ENCODE measurements at places on chromosomes 1 and 21. TPM values are rescaled to one million over a fixed set of nuclear protein-coding genes. Genes with fewer than 3 reads are reported as not detected.

DNA sequence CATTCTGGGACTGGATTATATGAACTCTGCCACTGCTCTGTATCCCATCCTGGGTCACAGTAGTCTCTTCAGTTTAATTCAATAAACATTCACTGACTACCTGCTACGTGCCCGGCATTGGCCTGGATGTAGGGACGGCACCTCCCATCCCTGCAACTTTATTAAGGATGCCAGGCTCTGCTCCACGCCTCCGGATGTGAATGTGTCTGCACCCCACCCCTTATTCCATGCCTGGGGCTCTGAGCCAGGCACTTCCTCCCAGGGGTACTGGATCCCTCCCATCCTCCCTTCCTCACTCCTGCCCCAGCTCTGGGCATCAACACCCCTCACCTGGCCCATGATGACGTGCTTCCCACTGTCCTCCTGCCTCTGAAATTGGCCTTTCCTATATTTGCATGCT, 53.7 kb downstream of the KCNN3 start:
- DNase-seq, result no peak

The UBE2U gene
- not detected for total RNA-seq

DNA sequence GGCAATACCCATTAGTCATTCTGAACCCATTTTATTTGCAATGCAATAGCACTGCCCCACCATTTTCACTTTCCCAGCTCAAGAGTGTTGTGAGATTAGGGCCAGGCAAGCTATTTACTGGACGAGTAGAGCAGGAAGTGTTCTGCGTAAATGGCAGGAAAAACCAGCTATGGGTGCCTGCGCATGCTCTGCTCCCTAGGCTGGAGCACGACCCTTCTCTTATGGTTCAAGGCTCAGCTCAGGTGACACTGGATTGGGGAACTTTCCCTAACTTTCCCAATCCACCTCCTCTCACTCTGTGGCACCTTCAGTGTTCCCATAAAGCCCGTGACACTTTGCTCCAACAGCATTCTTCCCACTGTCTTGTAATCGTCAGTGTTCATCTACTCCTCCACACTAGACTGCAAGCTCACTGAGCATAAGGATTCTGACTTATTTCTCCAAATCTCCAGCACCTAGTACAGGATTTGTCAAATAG, 3.6 kb upstream of the MAN1A2 start:
- DNase-seq, result no peak

GRCh38 chr21:29939924-29940275, at the start of gene GRIK1:
Gene GRIK1, minus strand, starts transcription at chr21:29939996.
- peak; percentile 69 for DNase-seq

DNA sequence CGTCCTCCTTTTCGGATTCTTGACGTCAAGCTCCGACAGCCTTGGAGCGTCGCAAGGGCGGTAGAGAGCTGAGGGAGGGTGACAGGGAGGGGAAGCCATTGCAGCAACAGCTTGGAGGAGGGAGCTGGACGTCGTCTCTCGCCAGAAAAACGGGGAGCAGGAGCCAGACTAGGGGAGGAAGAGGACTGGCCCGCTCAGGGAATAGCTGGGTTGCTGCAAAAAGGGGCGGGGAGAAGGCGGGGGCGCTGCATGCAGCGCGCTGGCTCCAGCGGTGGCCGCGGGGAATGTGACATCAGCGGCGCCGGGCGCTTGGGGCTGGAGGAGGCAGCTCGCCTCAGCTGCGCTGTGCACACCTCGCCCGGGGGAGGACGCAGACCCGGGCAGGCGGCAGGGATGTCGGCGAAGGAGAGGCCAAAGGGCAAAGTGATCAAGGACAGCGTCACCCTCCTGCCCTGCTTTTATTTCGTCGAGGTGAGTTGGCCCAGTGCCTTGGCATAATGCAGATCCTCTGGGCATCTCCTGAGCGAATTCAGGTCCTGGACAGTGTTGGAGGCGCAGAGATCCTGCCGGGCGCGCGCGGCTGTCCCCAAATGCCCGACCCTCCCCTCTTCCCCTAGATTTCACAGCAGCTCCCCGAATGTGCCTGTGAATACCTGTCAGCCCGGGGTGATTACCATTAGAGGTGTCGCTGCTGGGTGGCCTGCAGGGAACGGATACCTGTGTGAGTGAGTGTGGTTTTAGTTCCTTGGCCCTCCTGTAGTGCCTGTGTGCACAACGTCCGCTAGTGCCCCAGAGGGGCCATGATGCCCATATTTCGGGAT, at the start of gene PLPPR4:
TSS of gene PLPPR4 (plus strand) at position 292 of the 821 bp plus-strand sequence. CDS start at position 394, 102 bp downstream.
- DNase-seq, result peak; percentile 11

DNA sequence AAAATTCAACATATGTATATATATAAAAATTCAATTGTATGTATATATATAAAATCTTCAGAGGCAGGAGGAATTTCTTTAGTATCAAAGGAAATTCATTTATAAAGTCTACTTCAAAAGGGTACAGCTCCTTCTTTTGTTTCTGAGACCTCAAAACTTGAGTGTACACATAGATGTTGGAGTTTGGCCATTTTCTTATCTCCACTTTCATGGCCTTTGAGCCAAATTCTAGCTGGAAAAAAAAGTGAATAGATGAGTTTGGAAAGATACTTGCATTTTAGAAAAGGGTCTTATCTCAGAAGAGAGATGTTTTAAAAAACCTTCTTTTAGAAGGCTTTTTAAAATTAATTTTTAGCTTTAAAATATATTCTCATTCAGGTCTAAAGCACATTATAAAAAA, 103.2 kb downstream of the ATF6 start:
- no peak for DNase-seq

The TDRD5 gene
- 0.33 TPM for total RNA-seq

The ADGRL2 gene
- total RNA-seq, result 0.13 TPM

DNA sequence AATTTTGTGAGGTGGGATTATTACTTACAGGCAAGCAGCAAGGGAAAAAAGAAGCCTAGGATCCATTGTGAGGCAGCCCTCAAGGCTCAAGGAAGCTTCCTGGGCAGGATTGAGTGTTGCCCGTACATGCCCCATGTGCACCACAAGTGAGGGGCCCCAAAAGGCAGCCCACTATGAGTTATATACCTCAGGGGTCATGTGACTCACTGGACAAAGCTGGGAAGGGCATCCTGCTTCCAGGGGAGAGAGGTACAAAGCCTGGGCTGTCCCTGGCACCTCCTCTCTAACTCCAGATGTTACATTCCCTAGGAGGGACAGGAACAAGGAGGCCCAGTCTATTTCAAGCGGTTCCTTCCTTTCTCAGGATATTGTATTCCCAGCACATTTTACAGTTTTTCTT, 34.0 kb upstream of the CD1D start:
- DNase-seq, result no peak

DNA sequence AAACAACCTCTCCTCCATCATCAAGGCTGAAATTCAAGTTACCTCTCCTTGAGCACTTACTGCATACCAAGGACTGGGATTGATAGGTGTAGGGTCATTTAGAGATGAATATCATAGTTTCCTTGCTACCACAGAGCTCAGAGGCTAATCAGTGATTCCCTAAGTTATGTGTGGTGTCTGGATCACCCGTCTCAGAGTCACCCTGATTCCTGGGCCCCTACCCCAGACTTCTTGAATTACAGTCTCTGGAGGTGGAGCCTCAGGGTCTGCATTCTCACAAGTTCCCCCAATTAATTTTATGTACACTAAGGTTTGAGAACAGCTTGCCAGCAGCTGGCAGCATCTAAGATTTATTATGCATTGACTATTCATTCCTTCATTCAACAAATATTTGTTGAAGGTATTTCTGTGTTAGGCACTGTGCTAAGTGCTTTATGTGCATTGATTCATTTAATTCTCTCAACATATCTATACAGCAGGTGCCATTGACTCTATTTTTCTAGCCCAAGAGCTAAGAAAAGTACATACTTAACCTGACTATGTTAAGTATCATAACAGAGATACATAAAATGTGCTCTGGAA, 182.9 kb upstream of the FGGY start:
- DNase-seq, result no peak

DNA sequence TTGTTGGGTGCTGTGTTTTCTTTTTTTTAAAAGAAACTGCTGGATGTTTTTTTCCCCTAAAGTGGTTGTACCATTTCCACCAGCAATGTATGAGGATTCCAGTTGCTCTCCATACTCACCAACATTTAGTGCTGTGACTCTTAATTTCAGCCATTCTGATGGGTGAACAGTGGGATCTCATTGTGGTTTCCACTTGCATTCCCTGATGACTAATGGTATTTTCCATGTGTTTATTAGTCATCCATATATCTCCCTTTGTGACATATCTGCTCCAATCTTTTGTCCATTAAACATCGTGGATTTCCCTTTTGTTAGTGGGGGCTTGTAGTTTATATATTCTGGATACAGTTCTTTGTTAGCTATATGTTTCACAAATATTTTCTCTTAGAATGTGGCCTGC, 206.0 kb downstream of the CAMTA1 start:
- no peak for DNase-seq

GRCh38 chr1:159468321-159468720, 28.8 kb downstream of the OR10J1 start:
- DNase-seq, result no peak

DNA sequence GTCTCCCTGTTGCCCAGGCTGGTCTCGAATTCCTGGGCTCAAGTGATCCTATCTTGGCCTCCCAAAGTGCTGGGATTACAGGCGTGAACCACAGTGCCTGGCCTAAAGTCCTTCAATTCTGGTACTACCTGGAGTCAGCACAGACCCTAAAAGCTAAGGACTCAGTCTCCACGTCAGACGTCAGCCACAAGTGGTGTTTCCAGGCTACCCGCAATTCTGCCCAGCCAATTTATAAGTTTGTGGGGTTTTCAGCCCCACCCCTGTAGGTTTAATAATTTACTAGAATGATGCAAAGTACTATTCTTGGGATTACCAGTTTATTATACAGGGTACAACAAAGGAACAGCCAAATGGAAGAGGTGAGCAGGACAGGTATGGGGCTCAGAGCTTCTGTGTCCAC, 10.6 kb upstream of the DIP2A start:
- DNase-seq, result no peak

DNA sequence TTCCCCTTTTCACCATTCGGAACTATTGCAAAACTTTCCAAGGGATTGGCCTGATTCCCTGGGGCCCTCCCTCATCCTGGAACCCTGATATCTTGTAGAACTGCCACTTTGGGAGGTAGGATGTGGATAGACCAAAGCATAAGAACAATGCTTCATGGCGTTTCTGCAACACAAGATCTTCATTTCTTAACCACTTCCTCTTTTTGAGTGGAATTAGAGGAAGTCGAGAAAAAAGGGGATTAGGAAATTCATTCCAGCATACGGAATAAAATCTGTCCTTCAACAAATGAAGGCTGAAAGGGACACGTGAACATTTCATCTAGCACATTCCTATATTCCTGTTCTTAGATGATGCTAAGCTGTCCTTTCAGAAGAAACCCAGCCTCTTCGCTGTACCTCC, 149.3 kb downstream of the HUNK start:
- no peak for DNase-seq

The GNAT2 gene
- total RNA-seq, result 0.16 TPM

GRCh38 chr21:42479582-42479981, 16.4 kb downstream of the RSPH1 start:
- DNase-seq, result no peak

The PDC gene
- not detected for total RNA-seq

- no peak for DNase-seq
Measured at GRCh38 chr21:32819694-32820093, 48.1 kb upstream of the PAXBP1 start.

DNA sequence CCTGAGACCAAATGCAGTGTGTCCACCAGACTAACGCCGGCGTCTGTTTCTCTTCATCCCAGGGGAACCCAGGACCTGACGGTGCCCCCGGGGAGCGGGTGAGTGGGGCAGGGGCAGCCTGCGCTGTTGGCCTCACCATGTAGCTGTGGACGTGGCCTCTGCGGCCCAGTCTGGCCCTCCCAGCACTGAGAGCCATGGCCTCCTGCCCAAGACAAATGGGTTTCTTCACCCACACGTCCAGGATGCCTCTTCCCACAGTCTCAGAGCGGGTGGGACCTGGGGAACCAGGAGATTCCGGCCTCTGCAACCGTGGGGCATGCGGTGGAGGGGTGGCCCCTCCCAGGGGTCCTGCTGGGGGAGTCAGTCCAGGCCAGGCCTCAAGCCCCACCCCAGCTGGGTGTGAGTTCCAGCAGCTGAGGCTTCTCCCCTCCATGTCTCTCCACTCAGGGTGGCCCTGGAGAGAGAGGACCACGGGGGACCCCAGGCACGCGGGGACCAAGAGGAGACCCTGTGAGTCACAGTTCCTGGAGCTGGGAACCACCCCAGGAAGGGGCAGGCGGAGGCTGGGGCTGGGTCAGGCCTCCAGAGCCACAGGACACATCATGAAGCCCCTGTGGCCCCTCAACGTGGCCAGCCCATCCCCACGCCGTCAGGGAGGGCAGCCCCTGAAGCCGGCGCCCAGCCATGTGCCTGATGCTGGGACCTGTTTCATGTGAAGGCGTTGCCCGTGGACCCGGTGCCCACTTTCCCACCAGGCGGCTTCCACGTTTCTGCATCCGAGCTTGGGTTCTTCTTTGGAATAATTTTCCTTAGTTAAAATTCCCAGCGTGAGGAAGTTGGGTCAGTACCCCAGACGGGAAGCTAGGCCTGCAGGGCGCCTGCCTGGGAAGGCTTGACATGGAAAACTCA, 11.0 kb downstream of the COL6A1 start:
- no peak for DNase-seq

- no peak for DNase-seq
Measured at GRCh38 chr1:182762536-182762935, 27.0 kb upstream of the NPL start.

DNA sequence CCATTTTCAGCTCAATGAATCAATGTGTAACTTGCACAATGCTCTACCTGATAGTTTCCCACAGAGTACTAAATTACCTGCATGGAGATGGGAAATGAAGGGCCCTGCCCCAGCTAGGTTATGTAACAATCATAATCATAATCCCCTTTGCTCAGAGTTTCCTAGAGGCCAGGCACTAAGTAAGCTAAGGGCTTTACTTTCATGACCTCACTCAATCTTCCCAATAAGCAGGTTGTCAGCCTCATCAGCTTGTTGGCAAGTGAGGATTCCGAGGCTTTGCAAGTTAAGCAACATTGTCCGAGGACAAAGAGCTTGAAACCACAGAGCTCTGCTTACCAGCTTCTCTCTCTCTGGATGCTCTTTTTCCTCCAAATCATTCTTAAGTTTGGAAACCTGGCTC, 64.1 kb upstream of the NTPCR start:
- no peak for DNase-seq

GRCh38 chr1:223180731-223181321, 37.8 kb upstream of the TLR5 start:
- DNase-seq, result no peak

GRCh38 chr1:93000751-93001175, 39.5 kb upstream of the DIPK1A start:
- no peak for DNase-seq

The S100A7A gene
- total RNA-seq, result not detected

DNA sequence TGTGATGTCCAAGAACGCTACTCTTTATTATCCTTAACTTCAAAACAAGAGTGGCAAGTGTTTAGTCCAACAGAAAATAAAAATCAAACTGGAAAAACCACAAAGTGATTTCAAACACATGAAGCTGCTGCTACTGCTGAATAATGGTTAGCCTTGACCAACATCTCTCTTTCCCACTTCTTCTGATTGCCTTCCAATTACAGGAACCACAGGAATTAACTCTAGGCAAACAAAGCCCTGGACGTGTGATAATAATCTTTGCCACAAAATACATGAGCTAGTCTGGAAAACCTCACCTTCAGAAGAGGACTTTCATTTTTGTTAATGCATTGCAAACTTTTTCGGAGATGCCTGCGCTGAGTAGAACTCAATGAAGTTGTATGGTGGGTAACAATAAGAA, 48.6 kb upstream of the COL11A1 start:
- DNase-seq, result no peak

The TESK2 gene
- 3.7 TPM for total RNA-seq

All from K562 (cell line).